ENCODE measurements at places on chromosomes 4 and X.

- DNase-seq: no peak
Measured at GRCh38 chr4:177596035-177596434, 153.8 kb upstream of the AGA start.

- peak; percentile 42 for DNase-seq
Measured at GRCh38 chr4:150297861-150298474, 219.7 kb downstream of the DCLK2 start.

GRCh38 chrX:120429776-120430540, 39.1 kb downstream of the LAMP2 start:
- no peak for DNase-seq

- no peak for DNase-seq
Measured at GRCh38 chr4:95044324-95044837, 286.6 kb downstream of the BMPR1B start.

- DNase-seq: no peak
Measured at GRCh38 chrX:79153348-79153747, 8.9 kb downstream of the GPR174 start.

DNA sequence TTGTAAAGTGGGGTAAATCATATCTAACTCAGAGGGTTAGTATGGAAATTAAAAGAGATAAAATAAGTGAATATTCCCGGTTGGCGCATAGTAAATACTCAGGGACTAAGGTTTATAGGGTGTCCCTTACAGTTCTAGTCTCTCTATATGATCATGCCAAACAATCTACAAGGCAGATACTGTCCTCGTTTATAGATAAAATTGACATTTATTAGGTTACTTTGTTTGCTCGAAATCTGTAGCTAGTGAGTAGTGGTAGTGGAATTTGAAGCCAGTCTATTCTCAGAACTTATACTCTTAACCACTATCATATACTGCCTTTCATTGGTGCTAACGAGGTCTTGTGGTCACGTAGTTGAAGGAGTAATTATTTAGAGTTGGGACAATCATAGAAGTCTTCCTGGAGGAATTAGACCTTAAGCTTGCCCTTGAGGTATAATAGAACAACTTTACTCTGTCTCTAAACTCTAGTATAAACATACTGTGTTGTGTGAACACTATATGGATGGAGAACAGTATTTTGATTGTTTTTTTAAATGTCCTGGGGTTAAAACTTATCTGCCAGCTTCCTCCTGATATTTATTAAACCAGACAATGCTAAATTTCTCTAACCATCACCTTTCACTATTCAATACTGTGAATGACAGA, 324.0 kb downstream of the STIM2 start:
- peak; percentile 55 for DNase-seq
